ENCODE measurements at places on chromosomes 4 and X.

- DNase-seq: no peak
Measured at GRCh38 chr4:48831532-48832030, 693 bp downstream of the OCIAD1 start.

DNA sequence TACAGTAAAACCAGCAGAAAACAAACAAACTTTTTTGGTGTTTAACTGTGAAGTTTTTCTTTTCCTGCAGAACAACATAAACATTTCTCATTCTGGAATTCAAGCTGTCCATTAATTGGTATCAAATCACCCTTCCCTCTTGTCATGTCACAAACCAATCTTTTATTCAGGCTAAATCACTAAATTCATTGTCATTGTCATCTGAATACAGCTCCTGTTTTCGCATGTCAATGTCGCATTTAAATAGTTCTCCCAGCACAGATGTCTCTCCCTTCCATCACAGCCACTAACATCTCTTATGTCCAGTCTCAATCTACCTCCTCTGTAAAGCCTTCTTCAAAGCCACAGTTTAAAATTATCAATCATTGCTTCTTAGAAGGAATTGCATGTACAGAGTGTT lies 192.1 kb upstream of the PCDH10 start:
- DNase-seq: no peak

DNA sequence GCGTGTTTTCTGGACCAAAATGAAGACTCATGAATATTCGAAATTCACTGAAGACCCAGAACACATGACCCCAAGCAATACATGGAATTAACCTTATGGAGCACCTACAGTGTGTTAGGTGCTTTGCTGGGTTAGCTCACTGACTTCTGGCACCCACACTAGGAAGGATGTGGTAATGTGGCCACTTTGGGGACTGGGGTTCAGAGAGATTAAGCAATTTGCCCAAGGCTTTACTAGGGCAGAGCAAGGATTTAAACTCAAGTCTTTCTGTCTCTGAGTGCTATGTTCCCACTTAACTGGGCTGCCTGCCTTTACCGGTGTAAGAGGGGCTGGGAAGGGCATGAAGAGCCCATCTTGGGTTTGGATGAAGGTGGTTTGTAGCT lies 162.0 kb upstream of the ATP6AP2 start:
- DNase-seq: no peak

- DNase-seq: no peak
Measured at GRCh38 chr4:2810388-2810787, 17.5 kb downstream of the SH3BP2 start.

DNA sequence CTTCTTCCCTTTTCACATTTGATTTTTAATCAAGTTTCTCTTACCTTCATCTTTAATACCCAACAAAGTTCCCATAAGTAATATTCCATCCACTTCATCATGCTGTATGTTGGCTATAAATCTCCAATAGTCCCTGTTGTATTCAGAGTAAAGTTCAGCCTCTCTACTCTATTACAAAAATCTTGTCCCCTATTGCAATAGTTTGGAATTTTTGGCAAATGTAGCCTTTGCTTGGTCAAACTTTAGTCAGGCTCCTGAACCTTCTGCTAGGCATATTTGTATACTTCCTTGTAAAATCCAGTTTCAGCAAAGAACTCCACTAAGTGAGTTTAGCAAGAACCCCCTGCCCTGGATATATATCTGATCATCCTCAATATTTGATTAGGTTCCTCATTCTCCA lies 54.0 kb upstream of the PACRGL start:
- no peak for DNase-seq

GRCh38 chr4:142886566-142886965 lies 40.5 kb upstream of the INPP4B start:
- no peak for DNase-seq

GRCh38 chr4:6350646-6351045 lies 81.0 kb downstream of the WFS1 start:
- DNase-seq: no peak

DNA sequence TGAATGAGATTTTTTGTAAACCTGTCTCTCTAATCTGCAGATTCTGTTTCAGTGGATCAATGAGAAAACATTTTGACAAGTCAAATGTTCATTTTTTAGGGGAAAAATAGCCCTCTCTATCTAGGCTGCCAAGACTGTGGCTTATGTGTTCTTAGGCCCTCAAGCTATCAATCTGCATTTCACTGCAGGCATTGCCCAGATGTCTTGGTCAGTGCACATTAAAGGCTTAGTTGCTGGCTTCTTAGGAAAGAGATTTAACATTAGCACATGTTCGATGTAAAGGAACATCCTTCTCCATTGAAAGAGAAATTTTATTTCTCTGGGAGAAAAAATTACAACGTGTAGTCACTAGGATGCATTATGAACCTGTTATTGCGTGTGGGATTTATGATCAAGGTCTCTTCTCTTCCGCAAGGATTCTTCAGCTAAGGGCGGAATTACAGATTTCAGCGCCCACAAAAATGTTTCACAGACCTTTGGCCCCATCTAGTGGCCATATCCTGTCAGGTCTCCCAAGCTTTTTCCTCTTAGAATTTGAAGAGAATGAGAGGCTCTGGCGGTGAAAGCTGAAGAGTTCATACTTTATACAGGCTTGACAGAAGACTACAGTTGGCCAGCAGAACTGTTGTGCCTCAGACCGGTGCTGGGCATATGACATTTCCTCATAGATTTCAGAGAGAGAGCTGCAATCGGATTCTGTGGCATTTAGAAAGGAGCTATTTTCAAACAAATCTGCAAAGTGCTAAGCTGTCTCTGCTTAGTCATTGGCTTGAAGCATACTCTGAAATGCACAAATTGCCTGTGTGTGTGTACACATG lies 144.6 kb upstream of the NOCT start:
- no peak for DNase-seq

DNA sequence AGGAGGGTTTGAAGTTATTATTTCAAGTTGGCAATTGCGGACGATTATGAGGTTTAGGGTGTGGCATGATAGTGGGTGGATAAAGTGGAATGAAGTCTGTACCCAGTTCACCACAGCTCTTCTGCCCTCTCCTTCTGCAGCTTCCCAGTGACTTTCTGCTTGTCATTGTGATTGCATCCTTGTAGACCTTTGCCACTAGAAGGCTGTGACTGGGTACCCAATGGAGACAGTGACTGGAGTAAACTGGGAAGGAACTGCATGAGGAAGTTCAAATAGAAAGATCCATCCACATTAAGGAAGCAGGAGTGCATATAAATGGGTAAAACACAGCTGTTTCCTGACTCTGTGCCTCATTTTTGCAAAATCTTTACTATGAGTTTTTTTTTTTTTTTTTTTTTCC lies 53.5 kb upstream of the SPANXN3 start:
- DNase-seq: no peak

Data from thoracic aorta (tissue), 2 donors.